Stimulated activated effector memory CD8-positive, alpha-beta T cell treated with anti-CD3 and anti-CD28 coated beads, Interleukin-12 subunit alpha, Interleukin-12 subunit beta, amount 100 ng/mL, for 72 hours (primary cell): ENCODE measurements at places on chromosomes 4 and X.

GRCh38 chr4:122588453-122589238 is 32.2 kb downstream of the IL21 start:
- no peak for DNase-seq

GRCh38 chr4:41542526-41543275 is 4.7 kb downstream of the LIMCH1 start:
- DNase-seq = no peak

DNA sequence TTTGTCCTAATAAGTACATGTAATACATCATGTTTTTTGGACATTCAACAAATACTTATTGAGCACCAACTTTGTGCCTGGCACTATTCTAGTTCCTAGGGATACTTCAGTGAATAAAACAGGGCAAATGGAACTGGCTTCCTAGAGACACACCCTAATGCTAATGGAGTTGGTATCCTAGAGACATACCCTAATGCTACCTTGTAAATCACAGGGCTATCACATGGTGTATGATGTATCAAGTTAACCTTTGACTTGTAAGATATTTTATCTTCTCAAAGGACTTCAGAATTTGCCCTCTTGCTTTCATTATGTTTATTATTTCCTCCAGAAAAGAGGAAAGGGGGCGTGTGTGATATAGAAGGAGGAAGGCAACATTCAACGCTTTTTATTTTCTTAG is 10.1 kb downstream of the GK start:
- DNase-seq = no peak

GRCh38 chr4:48342606-48342880 is 1.2 kb downstream of the SLAIN2 start:
- DNase-seq = no peak

DNA sequence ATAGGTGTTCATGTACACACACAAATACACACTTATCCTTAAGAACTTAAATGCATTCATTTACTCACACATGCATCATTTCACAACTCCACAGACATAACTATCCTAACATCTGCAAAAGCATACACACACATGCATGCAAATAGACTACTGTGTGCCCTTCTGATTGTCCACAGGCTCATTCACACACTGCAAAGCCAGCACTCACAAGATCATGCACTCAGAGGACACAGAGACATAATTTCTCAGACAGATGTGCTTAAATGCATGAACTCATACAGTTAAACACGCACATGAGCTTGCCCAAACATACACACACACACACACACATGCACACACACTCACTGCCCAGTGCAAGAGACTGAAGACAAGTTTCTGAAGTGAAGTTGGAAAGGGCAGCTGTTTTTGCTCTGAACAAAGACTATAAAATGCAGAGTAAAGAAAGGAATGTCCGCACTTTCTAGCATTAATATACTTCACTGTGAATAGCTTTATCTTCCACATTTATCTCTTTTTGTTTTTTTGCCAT is 1018.0 kb upstream of the HS3ST1 start:
- DNase-seq = no peak

- DNase-seq = no peak
Observed at GRCh38 chrX:18098763-18099162, 121.9 kb downstream of the BEND2 start.

GRCh38 chr4:98493296-98493695 is 165.1 kb downstream of the TSPAN5 start:
- no peak for DNase-seq

- DNase-seq = no peak
Observed at GRCh38 chr4:28518561-28519165, 1658.0 kb downstream of the STIM2 start.

DNA sequence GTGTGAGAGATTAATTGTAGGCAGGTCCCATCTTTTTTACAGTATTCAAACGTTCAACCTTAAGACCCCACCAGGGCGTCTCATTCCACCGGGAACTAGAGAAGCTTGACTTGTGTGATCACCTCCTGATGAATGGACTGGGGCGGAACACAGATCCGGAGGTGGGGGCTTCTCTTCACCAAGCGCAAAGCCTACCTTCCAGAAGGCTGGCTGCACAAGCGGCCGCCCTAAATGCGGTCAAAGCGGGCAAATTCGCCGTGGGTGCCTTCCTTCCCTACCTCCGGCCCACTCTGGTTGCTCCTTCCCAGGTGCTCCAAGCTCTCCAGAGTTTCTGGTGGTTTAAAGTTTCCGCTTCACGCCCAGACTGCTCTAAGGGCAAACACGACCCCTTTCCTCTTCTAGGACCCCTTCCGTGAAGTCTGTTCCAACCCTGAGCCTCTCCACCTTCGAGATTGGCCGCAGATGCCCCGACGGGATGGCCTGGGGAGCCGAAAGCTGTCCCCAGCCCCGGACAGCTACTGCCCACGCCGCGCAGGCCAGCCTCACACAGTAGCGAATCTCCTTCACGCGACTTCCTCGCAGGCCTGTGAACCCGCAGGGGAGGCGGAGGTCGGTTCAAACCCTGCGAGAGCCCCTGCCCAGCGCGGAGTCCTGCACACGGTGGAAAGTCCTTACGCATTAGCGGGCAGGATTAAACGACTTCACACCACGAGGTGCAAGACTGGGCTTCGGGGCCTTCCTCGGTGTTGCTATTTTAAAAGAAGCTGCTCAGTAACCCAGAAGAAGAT is 1.6 kb upstream of the WWC2 start:
- no peak for DNase-seq

- DNase-seq = no peak
Observed at GRCh38 chrX:129732857-129733256, 5.9 kb upstream of the XPNPEP2 start.

DNA sequence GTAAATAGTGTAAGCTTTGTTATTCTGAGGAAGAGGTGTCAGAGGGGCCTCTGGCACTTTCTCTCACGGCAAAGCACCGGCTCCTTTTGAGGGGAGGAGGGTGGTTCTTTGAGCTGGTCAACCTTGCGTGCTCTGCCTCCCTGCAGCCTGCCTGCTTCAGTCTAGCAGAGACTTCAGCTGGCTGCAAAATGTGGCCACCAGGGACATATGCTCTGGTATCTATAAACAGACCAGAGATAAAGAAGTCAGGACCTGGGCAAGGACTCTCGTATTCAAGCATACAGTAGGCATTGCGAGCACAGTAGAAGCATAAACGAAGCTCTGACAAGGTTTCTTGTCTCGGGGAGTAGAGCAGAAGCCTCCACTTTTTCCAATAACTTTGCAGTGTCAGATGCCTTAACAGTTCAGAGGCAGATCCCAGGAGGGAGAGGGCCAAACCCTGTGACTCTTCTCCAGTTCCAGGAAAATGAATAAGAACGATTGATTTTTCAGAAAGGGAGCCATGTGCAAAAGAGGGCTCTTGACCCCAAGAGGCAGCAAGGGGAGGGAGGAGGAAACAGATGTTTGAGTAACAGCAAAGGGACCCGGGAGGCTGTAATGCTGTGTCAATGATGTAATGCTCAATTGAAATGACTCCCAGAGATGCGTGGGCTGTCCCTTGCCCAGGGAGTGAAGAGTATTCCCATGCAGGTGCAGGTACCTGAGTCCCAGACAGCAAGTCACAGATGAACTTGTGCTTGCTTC is 57.9 kb upstream of the TEX13D start:
- no peak for DNase-seq

DNA sequence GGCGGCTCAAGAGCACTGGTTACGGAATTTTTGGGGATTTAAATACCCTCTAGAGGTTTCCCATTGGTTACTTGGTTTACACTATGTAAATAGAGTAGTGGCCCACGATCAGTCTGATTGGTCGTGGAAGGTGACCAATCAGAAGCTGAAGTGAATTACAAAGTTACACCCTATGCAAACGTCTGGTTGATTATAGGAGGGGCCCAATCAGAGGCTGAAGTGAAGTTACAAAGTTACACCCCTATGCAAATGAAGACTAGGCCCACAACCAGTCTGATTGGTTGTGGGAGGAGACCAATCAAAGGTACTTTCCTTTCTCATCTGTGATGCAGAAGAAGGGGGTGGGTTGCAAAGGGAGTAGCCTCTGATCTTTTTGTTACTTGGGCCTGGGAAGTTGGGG is 45.1 kb upstream of the HSD17B10 start:
- DNase-seq = no peak

DNA sequence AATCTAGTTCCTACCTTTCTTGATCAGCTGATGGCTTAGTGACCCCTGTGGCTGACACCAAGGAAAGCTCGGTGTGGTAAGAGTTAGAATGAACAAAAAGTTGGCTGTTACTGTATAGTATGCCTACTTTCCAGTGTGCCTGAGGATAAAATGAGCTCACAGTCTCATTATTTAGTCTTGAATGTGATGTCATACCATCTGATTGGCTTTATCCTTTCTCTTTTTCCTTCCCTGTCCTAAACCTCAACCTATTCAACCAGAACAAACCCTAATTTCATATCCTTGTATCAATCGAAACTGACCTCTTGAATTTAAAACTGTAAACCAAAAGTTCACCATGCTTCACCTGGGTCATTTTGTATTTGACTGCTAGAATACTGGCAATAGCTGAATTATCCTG is 156.4 kb downstream of the PPARGC1A start:
- no peak for DNase-seq
